ENCODE measurements at places on chromosomes 13 and 19.

DNA sequence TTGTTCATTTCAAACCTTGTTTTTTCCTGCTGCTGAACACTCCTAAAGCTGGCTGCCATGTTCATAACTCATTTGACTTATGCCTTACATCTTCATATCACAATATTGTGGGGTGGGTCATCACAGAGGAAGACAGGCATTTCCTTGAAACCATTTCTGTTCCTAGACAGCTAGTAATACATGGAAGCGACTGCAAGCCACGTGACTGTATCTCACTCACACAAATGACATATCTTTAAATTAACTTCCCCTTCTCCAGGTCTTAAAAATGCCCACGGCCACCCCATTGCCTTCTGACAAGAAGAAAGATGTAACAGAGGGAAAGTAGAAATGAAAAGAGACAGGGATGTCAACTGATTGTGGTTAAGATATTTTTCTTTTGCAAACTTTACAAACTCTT lies 236.8 kb downstream of the LMO7 start:
- DNase-seq: no peak

DNA sequence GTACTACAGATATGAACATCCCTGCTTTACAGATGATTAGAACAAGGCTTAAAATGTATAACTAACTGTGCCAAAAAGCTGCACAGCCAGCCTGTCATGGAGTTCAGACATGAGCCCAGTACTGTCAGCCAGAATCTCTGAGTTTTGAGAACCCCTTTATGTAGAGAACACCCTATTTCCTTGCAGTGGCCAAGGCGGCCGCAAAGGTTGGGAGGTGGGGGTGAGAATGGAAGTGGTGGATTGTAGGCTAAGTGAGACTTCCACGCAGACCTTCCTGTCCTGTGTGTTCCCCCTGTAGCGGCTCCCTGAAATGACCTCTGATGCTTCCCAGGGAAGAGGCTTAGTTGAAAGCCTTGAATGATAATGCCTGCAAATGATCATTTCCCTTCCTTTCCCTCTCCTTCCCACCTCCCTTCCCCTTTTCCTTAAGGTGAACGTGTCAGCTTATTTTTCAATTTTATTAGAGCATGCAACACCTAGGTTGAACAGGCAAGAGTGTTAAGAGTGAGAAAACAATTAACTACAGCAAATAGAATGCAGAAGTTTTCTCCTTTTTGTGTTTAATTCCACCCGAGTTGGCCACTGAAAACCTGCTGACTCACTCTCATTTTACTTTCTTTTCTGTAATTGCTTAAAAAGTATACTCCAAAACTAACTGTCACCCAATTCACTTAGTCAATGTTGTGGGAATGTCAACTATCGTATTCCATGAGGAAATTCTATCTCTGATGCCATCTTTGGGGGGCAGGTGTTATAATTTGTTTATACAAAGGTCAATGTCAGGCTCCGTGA lies 167.0 kb upstream of the EDNRB start:
- no peak for DNase-seq

DNA sequence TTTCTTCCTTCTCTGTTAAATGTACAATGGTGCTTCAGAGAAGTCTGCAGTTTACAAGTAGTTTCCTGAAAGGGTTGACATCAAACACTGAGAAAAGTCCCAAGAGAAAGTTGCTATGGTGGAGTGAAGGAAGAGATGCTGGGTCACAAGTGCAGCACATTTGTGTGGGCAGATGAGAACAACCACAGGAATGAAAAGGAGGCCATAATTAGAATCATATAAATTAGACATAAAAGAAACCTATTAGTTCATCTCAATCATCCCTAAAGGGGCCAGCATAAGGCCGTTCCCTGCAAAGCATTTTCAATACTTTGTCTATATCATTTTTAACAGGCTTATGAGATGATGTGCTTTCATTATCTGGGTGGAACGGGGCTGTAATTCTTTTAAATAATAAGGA lies 359.2 kb downstream of the IRS2 start:
- DNase-seq: no peak

GRCh38 chr19:10193790-10194499 lies 808 bp downstream of the DNMT1 start:
- no peak for DNase-seq

DNA sequence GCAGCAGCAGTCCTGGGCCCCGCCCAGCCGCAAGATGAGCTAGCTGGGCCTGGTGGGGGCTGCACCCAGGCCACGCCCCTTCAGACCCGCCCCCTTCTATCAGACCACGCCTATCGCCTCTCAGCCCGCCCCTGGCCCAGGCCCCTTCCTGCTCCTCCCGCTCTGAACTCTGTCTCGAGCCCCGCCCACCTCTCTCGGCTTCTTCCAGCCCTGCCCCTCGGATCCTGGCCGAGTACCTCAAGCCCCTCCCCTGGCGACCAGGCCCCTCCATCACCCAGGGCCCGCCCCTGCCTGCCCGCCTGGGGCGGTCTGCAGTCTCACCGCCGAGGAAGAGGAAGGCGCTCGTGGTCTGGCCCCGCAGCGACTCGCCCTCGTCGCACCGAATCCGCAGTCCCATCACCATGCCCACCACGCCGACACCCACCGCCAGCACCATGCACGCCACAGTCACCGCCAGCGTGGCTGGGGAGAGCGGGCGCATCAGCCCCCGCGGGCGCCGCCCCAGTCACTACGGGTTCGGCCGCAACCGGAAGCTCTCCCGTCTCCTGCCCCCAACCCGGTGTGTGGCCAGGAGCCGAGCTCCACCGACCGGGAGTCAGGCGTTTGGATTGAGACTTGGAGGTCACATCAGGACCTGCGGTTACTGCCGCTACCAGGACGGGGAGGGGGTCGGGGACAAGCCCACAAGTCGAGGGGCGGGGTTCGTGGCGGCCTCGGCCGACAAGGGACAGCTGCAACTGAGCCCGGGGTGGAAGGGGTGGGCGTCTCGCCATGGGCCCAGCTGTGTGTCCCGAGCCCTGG lies 1.0 kb downstream of the CLDND2 start:
- peak; percentile 98 for DNase-seq

DNA sequence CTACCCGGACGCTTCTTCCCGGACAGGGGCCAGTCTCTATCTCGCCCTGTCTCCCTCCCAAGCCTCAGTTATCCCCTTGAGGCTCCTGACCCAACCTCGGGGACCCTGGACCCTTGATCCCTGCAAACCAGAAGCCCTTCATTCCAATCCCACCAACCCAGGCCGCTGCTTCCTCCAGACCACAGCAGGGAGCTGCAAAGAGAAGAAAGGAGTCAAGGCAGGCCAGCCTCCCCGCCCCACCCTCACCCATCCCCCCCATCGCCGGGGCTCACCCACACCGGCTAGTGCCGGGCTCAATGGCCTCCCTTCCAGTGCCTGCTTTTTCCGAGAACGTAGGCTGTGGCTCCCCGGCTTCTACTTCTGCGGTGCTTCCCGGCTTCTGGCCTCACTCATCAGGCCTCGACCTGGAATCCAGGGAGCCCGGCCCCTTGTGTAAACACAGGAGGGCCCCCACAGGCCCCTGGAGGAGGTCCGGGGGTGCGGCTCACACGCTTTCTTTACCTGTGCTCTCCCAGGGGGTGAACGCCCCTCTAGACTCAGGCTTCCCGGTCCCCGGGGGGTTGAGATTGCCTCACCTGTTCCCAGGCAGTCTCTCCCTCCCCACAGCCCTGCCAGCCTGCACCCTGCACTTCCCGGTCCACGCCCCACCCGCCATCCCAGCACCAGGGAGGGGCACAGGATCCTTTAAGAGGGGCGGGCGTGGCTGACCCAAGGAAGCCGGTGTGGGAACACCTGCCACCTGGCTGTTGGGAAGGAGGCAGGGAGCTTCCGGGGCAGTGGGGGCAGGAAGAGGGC lies at the start of gene FAM83E:
Gene FAM83E, minus strand, starts transcription at position 641 of the 795 bp plus-strand sequence. CDS start 1,704 bp downstream, outside the sequence.
- no peak for DNase-seq

DNA sequence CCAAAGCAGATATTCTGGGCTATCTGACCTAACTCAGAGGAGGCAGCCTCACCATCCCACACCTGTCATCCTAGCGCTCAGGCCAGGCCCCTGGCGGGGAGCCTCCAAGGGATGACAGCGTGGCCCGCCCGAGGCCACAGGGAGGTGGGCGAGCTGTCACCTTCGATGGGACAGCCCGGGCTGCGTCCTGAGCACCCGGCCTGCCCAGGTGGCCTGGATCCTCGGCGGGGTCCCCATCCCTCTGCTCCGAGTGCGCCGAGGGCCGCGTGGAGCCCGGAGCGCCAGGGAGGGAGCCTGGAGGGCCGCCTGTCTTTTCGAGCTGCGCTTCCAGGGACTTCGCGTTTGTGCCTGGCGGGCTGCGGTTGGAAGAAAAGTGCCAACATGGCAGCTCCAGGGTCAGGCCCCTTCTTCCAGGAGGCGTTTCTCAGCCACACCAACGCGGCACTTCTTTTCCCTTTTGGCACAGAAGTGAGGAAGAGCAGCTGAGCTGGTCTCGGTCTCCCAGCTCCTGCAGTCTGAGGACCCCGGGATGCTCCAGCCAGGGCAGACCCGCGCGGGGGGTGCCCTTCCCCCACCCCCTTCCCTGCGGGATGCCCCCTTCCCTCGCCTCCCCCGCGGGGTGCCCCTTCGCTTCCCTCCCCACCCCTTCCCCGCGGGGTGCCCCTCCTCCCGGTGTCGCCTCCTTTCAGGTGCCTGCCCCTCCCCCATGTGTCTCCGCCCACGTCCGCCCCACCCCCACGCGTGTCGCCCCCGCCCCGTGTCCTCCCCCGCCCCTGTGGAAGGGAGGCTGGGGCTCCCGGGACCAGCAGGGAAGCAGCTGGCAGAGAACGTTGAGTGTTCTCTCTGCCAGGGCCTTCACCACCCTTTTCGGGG lies 42.3 kb downstream of the GJA3 start:
- DNase-seq: no peak

- DNase-seq: no peak
Observed at GRCh38 chr19:41888926-41889325, 5.9 kb downstream of the ARHGEF1 start.

All from amygdala (tissue), 56 donors.